KG1 (cell line): ENCODE measurements at places on chromosomes 6 and 20.

DNA sequence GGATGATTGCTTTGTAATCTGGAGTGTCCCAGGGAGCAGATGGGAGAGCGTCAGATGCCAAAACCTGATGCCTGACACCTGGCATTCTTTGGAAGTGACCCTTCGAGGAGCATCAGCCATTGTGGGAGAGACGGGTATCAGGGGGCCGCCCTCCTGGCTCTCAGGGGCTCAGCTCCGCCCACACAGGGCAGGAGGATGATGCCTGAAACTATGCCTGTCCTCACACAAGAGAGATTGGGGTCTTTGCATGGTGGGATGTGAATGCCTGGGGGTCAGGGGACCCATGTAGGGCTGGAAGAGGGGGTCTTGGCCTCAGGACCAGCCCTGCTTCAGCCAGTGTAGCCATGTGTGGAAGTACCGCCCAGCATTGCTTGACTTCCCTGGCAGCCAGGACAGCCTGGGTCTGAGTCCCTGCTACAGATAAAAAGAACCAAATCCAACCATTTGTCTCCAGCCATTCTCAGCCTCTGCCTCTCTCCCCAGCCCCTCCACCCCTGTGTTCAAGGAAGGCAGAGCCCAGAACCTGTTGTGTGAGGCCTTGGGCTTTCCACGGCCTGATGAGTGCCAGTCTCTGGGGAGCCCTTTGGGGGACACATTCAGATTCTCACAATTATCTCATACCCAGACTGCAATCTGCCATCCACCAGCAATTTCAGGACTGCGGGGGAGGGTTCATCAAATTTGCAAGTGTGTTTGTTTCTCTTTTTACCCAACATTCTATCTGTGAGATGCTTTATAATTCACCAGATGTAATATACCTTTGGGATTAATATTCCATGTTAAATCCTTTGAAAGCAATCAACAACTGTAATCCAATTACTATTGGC lies 371.2 kb downstream of the PREX1 start:
- no peak for DNase-seq

- DNase-seq: no peak
These were observed 220.0 kb downstream of the CLIC5 start for GRCh38 chr6:45795678-45796077.

DNA sequence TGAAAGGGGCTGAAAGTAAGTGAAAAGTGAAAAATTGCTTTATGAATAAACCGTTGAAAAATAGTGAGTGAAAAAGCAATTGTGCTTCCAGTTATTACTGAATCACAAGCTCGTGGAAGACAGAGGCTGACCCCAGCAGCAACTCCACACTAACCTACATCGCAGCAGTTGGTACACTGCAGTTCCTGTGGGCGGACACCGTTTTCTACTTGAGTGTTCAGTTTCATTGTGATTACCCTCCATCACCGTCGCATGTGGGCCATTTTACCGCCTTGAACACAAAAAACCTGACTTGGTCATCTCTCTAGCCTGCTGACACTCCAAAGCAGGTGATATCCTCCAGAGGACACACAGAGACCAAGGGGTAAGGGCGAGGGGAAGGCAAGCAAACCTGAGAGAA lies 28.4 kb downstream of the PRDM1 start:
- DNase-seq: no peak

GRCh38 chr6:124962639-124963415 lies 590 bp downstream of the RNF217 start:
- peak; percentile 4 for DNase-seq

DNA sequence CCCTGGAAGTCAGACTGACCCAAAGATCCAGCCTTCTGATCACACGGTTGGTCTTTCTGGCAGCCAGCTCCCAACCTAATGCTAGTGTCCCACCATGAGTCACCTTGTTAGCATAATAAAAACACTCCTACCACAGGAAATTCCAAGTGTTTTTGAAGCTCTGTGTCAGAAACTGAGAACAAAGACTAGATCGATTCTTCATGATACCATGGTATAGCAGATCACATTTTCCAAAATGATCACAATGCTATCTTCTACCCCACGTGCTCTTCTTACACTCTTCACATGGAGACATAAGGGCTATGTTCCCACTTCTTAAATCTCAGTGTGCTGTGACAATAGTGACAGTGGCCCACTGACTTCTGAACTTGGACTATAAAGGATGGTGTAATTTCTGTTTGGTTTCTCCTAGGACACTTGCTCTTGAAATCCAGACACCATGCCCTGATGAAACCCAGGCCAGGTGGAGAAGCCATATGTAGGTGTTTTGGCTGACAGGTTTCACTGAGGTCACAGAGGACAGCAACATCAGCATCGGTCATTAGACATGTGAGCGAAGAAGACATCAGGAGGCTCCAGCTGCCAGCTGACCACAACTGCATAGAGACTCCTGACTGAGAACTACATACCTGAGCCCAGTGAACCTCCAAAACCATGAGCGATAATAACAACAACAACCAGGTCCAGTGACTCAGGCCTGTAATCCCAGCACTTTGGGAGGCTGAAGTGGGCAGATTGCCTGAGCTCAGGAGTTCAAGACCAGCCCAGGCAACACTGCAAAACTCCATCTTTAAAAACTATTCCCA lies 57.5 kb downstream of the MKKS start:
- DNase-seq: no peak
